Activated effector memory CD4-positive, alpha-beta T cell treated with anti-CD3 and anti-CD28 coated beads, Interleukin-2, amount 50 U/mL, for 16 hours (primary cell): ENCODE measurements at places on chromosomes 1 and 21.

GRCh38 chr1:28519946-28520725 is 14.3 kb downstream of the RCC1 start:
- no peak for DNase-seq

DNA sequence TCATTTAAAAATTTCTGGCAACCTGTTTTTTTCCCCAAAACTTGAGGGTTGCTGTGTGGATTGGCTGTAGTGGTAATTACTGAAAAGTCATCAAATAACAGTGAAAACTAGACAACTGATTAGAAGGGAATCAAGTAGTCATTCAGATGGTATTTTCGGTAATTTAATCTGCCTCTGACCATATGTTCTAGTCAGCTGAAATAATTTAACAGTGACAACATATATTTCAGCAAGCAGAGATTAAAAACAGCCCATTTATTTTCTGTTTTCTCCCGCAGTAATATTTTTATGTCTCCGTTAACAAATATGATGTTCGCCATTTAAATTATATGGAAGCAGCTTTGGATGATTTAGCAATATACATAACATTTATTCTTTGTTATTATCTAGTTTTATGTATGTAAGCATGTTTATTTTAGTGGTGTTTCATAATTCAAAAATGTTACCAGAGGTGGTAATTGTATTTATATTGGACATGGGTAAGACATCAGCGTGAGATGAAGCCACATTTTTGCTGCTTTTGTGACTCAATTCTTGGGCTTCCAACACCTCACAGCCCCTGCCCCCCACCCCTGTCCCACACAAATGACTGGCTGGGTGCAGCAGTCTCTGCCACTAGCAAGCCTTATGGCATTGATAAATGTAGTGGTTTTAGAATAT is 104.4 kb downstream of the GALNT2 start:
- no peak for DNase-seq

- no peak for DNase-seq
Measured at GRCh38 chr1:11981378-11982009, 1.2 kb downstream of the MFN2 start.

DNA sequence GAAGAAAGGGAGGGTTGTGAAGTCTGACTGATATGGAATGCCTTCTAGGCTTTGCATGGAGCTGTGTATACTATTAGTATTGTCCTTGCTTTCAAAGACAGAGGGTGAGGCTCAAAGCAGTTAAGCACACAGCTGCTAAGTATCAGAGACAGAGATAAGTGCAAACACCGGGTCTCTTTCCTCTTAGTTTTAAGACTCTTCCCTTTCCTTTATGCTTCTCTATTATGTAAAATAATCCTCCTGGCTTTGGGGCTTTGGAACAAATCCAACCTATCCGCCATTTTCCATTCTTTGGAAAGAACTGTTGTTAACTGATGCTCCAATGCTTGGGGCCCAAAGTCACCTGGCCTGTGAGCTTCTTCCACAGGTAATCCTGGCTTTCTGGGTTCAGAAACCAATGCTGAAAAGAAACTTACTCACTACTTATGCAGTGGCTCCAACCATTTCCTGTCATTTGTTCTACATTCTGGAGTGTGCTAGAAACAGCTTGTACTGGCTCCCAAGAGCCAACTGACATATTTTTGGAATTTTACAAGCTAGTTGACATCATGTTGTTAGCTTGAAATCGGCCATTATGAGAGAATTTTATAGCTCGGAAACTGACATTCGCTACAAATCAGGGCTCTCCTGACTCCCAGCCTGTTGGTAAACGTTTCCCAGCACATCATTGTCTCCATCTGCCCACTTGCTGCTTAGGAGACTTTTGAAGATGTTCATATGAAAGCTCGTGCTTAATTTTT is 67.5 kb downstream of the DNTTIP2 start:
- DNase-seq = no peak

- no peak for DNase-seq
Measured at GRCh38 chr1:1483714-1484113, 12.1 kb downstream of the ATAD3B start.

GRCh38 chr1:111203681-111204200 is 3.3 kb upstream of the DENND2D start:
- peak; percentile 94 for DNase-seq
